ENCODE measurements at places on chromosomes 16 and 17. TPM values are rescaled to one million over a fixed set of nuclear protein-coding genes. Genes with fewer than 3 reads are reported as not detected.

- DNase-seq: no peak
Measured at GRCh38 chr16:15477802-15478201, 43.4 kb downstream of the BMERB1 start.

GRCh38 chr17:10126276-10126615 lies 72.2 kb downstream of the GAS7 start:
- peak; percentile 49 for DNase-seq

GRCh38 chr17:33927732-33928133 lies 327.4 kb upstream of the CCL2 start:
- no peak for DNase-seq

GRCh38 chr17:73336408-73337329 lies 24.9 kb upstream of the CDC42EP4 start:
- no peak for DNase-seq

Gene TMEM114
- not detected for total RNA-seq

DNA sequence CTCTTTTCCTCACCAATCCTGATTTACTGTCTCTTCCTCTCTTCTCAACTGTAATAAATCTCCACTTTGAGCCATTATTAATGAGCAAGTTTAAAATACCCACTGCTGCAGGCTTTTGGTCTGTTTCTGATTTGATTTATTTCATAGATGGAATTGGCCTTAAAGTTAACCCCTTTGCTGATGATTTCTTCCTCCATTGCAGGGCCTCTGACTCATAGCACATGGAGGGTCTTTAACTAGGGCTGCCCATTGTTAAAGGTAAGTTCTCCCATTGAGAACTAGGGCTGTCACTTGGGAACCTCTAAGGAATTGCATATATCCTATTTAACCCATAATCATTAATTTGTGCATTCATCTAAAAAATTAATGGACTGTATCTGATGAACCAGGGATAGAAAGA lies 221.2 kb downstream of the CA10 start:
- no peak for DNase-seq

Gene PPY
- not detected for total RNA-seq

- DNase-seq: peak; percentile 34
Measured at GRCh38 chr16:29139261-29139802, 154.5 kb downstream of the LAT start.

GRCh38 chr17:40363111-40363827 lies 1.3 kb downstream of the GJD3 start:
- DNase-seq: peak; percentile 46

Gene FAM20A
- 77.7 TPM for total RNA-seq

Gene PIK3R5
- 19.1 TPM for total RNA-seq

DNA sequence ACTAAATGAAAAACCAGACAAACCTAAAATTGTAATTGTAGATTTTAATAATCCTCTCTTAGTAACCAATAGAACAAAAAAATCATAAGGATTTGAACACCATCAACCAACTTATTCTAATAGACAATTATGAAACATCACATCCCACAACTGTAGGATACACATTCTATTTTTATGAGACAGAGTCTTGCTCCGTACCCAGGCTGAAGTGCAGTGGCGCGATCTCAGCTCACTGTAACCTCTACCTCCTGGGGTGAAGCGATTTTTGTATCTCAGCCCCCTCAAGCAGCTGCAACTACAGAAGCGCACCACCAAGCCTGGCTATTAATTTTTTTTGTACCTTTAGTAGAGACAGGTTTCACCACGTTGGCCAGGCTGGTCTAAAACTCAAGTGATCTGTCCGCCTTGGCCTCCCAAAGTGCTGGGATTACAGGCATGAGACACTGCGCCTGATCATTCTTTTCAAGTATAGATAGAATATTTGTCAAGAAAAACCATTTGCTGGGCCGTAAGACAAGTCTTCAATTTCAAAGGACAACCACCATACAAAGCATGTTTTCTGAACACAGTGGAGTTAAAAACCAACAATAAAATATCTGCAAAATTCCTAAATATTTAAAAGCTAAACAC lies 49.8 kb downstream of the CREBBP start:
- DNase-seq: no peak

Gene KRTAP2-1
- not detected for total RNA-seq

Gene PIPOX
- 2.8 TPM for total RNA-seq

DNA sequence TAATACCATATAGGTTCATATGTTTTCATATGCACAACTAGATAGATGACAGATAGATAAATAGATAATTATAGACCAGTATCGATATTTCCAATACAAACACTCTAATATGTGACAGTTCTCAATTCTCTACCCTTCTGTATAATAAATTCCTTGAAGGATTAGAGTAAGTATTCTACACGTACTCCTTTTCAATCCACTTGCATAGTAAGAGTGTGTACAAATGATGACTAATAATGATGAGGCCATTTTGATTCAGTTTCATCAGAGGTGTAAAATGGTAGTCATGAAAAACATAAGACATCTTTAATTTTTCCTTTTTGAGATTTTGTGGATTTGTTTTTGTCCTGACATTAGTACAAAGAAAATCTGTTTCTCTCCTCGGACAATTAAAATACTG lies 188.3 kb upstream of the WSB1 start:
- no peak for DNase-seq

GRCh38 chr16:83762141-83762991 lies 45.4 kb upstream of the HSBP1 start:
- no peak for DNase-seq

DNA sequence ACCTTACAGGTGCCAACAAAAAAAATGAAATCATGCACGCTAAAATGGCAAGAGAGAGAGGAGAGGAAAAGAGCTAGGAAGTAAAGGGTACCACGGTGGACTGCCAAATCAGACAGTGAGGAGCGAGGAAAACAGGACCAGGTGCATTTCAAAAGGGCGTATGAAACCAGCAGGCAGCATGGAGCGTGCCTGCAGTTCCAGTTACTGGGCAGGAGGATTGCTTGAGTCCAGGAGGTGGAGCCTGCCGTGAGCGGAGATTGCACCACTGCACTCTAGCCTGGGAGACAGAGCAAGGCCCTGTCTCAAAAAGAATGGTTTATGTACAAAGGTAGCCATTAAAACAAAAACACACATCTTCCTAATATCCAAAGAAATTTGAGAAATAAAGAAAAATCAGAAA lies 16.4 kb downstream of the USP36 start:
- no peak for DNase-seq

DNA sequence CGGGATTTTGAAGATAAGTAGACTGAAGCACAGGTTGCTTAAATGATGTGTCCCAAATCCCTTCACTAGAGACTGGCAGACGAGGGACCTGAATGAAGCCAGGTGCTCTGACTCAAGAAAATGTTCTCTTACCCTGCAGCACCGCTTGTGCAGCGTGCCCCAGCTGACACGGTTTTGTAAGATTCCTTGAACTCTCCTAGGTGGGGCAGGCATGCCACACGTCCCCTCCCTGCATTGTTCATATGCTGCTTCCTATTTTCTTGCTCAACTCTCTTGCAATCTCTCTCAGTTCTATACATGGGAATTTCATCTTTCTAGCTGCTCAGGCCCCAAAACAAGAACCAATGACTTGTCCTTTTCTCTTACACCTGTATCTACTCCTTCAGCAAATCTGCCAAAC lies 22.1 kb upstream of the HNF1B start:
- DNase-seq: no peak

GRCh38 chr16:50335196-50335958 lies 33.4 kb downstream of the BRD7 start:
- DNase-seq: no peak

GRCh38 chr16:72818236-72818845 lies 229.6 kb downstream of the ZFHX3 start:
- DNase-seq: no peak

DNA sequence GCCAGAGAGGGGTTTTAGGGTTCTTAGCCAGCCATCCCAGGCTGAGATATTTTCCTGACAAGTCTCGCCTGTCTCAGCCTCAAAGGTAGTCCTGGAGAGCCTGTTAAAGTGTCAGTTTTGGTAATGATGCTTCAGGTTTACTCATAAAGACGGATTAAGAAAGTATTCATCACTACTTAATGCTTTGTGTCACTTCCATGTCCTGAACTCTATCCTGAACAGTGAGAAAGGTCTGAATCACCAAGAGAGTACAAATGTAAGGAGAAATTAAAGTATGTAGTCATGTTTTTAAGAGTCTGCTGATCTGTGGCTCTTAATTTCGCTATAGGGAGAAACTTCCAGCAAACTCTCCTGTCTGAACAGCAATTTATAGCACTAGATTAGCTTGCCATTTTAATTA lies 14.0 kb downstream of the RPGRIP1L start:
- DNase-seq: no peak

DNA sequence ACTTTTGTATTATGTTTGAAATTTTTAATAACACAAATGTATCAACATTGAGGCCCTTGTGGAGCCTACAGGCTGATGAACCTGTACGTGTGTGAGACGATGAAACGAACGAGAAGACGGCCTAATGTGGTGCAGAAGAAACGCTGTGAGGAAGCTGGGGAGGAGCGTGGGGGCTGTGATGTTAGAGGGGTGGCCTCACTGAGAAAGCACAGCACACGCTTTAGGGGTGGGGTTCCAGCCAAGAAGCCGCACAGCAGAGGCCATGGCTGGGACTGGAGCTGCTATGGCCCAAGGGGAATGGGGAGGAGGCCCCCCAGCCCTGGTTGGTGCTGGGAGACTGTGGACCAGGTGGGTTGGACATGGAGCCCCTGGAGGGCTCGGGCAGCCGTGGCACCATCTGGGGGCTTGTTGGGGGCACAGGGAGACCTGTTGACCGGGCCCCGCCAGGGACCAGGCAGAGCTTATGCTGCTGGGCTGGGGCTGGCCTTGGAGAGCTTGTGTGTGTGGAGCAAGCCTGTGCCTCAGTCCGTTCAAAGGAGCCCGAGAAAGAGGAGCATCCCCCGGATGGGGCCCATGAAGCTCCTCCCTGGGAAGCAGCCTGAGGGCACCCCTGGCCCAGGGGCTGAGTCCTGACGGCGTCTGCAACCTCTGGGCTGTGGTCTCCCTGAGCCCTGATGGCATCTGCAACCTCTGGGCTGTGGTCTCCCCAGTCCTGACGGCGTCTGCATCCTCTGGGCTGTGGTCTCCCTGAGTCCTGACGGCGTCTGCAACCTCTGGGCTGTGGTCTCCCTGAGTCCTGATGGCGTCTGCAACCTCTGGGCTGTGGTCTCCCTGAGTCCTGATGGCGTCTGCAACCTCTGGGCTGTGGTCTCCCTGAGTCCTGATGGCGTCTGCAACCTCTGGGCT lies 44.7 kb downstream of the METRNL start:
- DNase-seq: no peak

DNA sequence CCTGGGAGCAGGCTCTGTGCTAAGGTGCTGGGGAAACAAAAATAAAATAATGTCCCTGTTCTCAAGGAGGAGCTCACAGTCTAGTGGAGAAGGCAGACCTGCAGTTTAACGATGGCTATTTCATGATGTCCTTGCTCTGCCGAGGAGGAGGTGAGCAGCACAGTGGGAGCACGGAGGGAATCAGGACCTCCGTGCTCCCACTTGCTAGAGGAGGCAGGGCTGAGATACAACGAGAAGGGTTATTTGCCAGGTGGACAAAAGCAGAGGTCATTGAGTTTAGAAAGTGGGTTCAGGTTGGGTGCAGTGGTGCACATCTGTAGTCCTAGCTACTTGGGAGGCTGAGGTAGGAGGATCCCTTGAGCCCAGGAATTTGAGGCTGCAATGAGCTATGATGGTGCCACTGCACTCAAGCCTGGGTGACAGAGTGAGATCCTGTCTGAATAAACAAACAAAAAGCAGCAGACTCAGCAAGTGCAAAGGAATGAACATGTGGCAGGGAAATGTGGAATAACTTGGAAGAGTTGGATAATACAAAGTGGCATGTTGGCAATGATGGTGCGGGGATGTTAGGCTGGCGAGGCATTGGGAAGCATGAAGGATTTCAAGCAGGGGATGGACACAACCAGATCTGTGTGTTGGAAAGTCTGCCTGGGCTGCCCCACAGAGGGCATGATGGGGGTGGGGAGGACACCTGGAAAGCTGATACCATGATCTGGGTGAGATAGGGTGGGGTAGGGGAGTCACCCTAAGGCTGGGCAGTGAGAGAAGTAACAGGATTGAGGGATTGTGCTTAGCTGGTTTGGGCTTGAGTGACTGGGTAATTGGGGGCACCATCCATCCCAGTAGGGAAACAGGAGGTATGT lies 12.8 kb upstream of the TNS4 start:
- no peak for DNase-seq

DNA sequence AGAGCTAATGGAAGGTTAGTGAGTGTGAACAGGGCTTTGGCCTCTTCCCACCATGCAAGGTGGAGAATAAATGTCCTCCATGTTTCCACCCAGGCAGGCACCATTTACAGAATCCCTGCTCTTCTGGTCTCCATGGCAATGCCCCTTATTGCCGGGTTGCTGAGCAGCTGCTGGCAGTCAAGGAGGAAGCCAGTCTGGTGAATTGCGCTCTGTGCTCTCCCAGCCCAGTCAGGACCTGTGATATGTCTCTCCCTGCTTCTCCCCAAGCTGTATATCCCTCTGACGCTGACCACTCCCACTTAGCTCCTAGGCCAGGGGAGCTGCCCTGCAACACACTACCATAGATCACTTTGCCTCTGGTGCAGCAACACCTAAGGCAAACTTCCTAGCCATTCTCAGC lies 402.1 kb upstream of the ERCC4 start:
- DNase-seq: no peak

DNA sequence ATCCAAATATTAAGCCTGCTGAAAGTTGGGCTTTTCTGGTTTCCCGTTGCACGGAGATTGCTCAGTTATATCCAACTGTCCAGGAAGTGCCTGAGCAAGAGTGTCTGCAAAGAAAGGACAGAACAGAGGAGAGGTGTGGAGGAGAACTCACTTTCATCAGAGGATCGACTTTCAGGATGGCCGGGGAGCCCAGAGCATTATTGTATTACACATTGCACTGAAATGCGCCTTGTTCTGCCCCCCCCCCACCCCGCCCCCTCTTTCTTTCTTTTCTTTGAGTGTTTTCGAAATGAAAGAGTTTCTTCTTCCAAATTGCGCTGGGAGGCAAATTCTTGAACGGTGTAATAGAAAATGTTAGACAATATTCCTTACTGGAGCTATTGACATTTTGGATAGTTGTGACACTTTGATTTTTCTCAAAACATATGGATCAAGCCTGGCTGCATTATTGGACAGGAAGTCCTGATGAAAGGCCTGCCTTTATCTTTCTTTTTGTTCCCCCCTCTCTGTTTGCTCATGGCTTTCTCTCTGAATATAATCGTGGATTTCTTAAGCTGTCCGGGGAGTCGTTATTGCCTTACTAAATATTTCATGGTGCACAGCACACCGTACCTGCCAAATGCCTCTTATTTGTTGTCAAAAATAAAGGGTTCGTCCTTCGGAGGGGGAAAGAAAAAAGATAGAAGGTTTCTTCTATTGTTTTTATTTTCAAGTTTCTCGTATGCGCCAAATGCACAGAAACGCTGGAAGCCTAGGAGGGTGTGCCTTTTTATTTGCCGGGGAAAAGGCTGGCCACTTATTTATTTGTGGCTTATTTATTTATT lies 110.8 kb downstream of the IRX3 start:
- DNase-seq: no peak

Gene HSD3B7
- 40.5 TPM for total RNA-seq

DNA sequence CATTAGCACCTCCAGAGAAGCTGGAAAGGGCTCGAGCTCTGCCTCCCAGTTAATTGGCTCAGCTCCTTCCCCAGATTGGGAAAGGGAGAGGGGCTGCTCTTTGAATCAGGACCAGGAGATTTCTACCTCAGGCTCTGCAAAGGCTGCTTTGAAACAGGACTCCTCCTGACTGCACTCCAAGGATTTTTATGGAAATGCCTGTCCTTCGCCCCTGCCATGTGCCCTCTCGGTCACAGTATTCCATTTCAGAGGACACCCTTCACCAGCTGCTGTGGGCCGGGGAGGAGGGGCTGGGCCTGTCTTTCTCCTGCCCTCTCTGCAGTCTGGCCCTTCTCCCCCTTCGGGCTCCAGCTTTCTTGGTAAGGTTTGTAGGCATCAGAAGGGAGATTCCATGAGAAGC lies 13.6 kb downstream of the MRM1 start:
- no peak for DNase-seq

GRCh38 chr16:3780570-3780969 lies 63.2 kb upstream of the TRAP1 start:
- no peak for DNase-seq

Measured in kidney (tissue), 22 donors.